ENCODE measurements at places on chromosomes 6 and 20. TPM values are rescaled to one million over a fixed set of nuclear protein-coding genes. Genes with fewer than 3 reads are reported as not detected.
A peak's percentile ranks its signal among the peaks of the same experiment; 100 is the strongest.

The C6orf163 gene
- total RNA-seq = 3.8 TPM

GRCh38 chr6:84808491-84809061, 44.2 kb upstream of the TBX18 start:
- peak; percentile 94 for DNase-seq

GRCh38 chr6:125307150-125307838, 5.5 kb upstream of the HDDC2 start:
- no peak for DNase-seq

DNA sequence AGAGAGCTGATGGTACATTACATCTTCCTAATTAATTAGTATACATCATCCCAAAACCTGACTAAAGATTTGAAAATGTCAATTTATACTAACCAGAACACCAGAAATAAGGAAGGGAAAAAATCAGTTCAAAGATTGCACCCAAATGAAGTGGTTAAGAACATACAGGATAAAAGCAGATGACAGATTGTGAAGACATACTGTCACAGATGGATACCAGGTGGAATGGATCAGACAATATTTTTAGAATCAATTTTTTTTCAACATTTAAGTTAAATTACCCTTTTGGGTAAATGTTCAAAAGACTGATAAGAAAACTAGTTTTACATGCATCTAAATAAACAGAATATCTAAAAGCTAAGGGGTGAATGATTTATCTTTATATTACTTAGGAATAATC, 47.6 kb downstream of the EPHA7 start:
- DNase-seq = no peak

The GABRR1 gene
- total RNA-seq = 0.40 TPM

DNA sequence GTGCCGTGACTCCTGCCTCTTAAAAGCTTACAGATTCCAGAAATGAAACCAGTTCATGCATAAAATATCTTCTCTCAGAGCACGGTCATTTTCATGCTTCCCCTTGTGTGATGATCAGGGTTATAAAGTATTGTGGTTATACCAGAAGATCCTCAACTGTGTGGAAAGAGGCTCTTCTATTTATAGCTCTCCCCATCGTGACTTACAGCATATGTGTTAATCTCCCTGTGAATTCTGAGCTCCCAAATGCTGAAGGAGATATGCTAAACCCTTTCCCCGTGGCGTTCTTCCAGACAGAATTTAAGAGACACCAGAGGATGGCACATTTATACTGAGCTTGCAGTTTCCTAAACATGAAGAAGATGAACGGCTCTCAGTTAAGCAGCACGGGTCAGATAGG, 158.8 kb downstream of the CDH26 start:
- DNase-seq = peak; percentile 66

DNA sequence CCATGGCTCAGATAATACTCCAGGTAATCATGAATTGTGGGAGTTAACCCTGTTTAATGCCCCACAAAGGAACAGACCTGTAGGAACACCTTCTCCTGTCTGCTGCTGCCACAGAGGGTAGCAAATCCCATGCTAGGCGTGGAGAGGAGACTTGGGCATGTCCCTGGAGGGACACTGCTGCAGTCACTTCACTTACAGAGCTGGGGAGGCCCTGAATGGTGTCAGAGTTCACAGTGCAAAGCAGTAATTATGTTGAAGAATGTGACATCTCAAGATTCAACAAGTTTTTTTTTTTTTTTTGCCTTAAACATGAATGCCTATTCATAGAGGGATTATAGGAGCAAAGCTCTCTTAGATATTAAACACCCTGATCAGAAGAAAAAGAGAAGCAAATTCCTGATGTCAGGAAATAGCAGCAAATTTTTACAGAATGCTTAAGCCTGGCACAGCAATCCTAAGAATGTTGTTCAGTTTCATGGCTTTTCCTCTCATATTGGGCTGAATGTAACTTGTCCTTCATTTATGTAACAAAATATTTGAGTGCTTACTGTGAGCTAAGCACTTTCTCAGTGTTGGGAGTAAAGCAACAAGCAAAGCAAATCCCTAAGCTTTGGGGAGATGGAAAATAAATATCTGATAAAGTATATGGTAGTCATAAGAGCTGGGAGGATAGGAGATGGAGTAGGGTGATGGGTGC, 45.0 kb downstream of the CARMIL1 start:
- DNase-seq = no peak

- no peak for DNase-seq
Measured at GRCh38 chr20:58895448-58896180, 43.1 kb downstream of the GNAS start.

GRCh38 chr6:117200067-117200466, 65.3 kb upstream of the VGLL2 start:
- DNase-seq = peak; percentile 72

The PRELID3B gene
- 39.4 TPM for total RNA-seq

The MLN gene
- not detected for total RNA-seq

DNA sequence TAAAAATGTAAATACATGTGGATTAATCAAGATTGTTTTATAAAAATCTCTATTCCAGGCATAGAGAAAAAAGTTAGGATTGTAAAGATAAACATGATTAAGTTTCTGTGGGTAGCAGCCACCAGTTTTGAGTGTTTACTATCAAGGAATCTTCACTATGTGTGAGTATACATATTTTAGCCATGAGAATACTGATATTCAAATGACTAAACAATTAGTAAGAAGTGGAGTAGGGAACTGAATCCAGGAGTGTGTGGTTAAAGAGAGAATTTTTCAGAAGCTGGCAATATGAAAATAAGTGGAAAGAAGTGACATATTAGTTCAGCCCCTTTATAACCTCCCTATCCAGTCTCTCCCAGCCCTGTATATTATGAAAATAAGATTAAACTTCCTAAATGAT, 10.3 kb downstream of the ELOVL2 start:
- no peak for DNase-seq

The PTPRK gene
- 21.2 TPM for total RNA-seq

GRCh38 chr6:13920552-13920951, 4.2 kb upstream of the RNF182 start:
- DNase-seq = peak; percentile 9

The PRR18 gene
- total RNA-seq = 0.22 TPM

The ALDH5A1 gene
- total RNA-seq = 5.9 TPM

The SPO11 gene
- total RNA-seq = not detected

- DNase-seq = peak; percentile 73
Measured at GRCh38 chr20:36344517-36345132, 38.5 kb downstream of the DLGAP4 start.
